ENCODE measurements at places on chromosomes 11 and 22. TPM values are rescaled to one million over a fixed set of nuclear protein-coding genes. Genes with fewer than 3 reads are reported as not detected.

TCN1 gene
- total RNA-seq: not detected

GRCh38 chr11:111427471-111427912 lies 48.4 kb upstream of the POU2AF1 start:
- DNase-seq: no peak

- DNase-seq: no peak
These were observed 859 bp upstream of the BIRC3 start for GRCh38 chr11:102316346-102316904.

KLHL35 gene
- total RNA-seq: not detected

DNA sequence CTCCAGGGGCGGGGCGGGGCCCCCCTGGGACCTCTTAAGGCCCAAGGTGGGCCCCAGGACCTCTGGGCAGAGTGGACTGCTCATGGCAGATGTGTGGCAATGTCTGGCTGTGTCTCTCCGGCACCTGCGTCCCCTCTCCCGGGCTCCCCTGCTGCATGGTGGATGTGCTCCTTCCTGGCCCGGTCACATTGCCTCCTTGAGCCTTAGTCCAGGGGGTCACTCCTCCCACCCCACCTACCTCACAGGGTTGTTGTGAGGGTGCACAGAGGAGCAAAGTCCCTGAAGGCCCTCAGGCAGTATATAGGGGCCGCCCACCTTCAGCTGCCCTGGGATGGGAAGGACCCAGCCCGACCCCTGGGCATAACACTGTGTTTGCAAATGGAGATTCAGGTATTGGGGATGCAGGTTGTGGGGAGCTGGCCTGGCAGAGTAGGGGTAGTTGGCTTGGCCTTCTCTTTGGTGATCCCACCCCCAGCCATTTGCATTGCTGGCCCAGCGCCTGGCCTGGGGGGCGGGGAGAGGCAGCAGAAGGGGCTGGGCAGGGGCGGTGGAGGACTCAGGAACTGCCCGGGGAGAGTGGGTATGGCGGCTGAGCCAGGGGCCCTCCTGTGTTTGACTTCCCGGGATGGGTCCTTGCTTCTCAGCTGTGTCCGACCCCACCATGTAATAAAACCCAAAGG lies 11.3 kb downstream of the KCTD17 start:
- no peak for DNase-seq

GRCh38 chr11:83285771-83286528 lies at the start of gene CCDC90B:
CCDC90B (minus strand) TSS chr11:83286367; CDS start chr11:83285972, 395 bp downstream.
- peak; percentile 98 for DNase-seq

CENPM gene
- total RNA-seq: 54.8 TPM

All from A172 (cell line).